NCI-H2171 (cell line): ENCODE measurements at places on chromosomes 12 and 14.

GRCh38 chr12:125090437-125090836 lies 25.2 kb downstream of the AACS start:
- DNase-seq = no peak

- DNase-seq = no peak
Measured at GRCh38 chr12:18864900-18865561, 127.1 kb downstream of the CAPZA3 start.

- no peak for DNase-seq
Measured at GRCh38 chr14:31188744-31189143, 18.8 kb downstream of the HECTD1 start.

DNA sequence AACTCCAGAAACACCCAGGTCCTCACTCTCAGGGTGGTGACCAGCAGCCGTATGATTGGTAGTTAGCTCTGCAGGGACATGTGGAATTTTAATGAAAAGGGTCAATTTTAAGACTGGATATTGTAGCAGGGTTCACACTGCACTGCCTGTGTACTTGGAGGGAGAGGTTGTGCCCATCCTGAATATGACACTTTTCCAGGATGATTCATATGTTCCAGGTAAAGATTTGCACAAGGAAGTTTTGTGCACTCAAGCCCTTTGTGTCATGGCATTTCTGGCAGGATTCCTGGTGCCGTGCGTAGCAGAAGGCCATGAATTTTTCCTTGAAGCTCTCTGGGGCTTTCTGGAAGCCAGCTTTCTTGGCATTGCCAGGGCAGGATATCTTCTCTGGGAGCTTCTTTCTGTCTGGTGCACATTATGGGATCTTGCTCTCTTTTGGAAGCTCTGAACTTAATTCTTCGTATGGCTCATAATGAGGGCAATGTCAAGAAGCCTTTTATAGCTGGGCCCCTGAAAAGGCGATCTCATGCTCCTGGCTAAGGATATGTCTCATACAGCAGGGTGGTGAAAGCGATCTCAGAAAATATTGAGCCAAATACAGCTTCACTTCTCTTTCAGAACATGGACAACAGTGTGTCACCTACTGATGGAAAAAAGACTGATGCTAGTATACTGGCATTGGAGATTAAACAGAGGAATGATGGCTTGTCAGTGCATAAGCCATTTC lies 1133.9 kb downstream of the AACS start:
- no peak for DNase-seq

GRCh38 chr14:34195964-34196363 lies 245.1 kb upstream of the EGLN3 start:
- no peak for DNase-seq

DNA sequence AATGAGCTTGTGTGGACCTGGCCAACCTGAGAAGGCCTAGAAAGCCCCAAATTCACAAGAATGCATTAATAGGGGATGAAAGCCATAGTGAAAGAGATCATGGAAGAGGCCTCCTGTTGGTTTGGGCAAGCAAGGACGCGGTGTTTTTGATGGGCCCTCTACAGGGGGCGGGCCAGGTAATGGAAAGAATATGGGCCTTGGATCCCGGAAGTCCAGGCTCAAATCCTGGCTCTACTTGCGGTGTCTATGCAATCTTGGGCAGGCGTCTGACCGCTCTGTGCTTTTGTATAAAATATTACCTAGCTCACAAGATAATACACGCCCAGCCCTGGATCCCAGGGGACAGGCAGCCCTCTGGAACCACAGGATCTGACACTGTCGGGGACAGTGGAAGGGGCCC lies 41.1 kb upstream of the CLMN start:
- DNase-seq = no peak

GRCh38 chr14:38723959-38724358 lies 379.1 kb downstream of the SEC23A start:
- no peak for DNase-seq

DNA sequence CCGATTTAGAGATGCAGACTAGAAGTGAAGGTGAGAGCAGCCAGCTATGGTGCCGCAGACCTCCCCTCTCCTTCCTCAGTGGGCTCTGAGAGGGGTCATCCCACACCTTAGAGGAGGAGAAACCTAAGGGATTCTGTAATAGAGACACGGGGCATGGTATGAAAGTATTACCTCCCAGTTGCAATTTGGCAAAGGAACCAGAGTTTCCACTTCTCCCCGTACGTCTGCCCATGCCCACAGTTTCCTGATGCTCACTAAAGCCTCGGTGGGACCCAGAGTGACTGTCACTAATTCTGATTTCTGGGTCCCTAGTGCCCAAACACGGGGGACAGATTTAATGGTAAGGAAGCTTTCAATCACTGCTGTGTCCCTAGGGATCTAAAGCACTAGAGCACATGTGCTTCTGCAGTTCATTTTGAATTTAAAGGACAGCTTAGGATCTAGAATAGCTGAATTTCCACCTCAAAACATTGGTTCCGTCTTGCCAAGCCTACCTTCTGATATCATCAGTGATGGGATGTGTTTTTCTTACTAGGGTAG lies 44.1 kb downstream of the DAD1 start:
- DNase-seq = no peak

GRCh38 chr14:53432378-53432802 lies 279.3 kb upstream of the DDHD1 start:
- no peak for DNase-seq
